GM03348 (cell line): ENCODE measurements at places on chromosomes 16 and 17.

- DNase-seq = no peak
Measured at GRCh38 chr16:29736764-29737163, 9.0 kb downstream of the C16orf54 start.

- DNase-seq = no peak
Measured at GRCh38 chr17:48540213-48540612, 4.7 kb downstream of the HOXB2 start.

DNA sequence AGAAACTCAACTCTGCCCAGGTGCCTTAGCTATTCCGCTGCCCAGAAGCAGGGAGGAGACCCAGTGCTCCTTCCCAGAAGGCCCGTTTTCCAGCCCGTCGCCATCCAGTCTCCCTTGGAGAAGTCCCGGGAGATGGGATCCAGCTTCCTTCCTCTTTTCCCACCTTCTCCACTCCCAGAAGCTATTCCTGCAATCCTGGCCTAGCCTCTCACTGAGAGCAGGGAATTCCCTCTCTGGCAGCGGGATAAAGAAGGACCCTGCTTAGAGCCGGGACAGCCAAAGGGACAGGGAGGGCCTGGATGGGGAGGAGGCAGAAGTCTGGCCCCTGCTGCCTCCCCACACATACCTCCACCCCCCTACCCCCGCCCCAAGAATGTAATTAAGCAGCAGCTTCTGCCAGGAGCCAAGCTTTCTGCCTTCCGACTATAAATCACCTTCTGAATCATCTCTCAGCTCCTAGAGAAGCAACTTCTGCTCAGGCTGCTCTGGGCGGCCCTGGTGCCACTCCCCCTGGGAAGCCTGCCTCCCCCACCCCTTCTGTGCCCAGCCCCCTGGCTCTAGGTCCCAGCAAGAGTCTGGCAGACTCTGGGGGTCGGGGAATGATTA, 6.4 kb downstream of the WNT3 start:
- peak; percentile 84 for DNase-seq

DNA sequence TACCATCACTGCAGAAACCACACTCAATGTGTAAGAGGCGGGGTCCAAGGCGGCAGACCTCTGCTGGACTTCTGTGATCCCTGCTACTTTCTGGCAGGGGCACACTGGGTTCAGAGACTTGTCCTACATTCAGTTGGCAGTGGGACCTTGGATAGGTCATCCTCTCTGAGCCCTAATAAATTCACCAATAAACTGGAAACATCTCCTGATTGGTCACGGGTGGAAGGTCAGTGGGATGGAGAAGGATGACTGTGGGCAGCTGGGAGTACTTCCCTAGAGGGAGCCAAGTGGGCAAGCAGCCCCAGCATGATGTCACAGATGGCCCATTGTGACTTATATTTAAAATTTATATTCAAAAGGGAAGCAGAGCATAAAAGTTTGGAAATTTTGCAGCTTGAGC, 49.7 kb downstream of the RNF112 start:
- DNase-seq = peak; percentile 19
